ENCODE measurements at places on chromosomes 13 and 19.

- no peak overlapping the region for H3K27ac ChIP-seq
- no peaks in the 10 kb centered on the region for H3K27me3 ChIP-seq
- no peaks in the 10 kb centered on the region for H3K36me3 ChIP-seq
- peaks cover 7% of the 10 kb centered on the region for H3K4me1 ChIP-seq
- no peak overlapping the region for H3K4me3 ChIP-seq
- DNase-seq: no peak
Observed at GRCh38 chr13:46575818-46576221, 22.9 kb downstream of the LRCH1 start.

GRCh38 chr13:67772807-67773453 is 542.8 kb upstream of the PCDH9 start:
- H3K4me3 ChIP-seq: no peak overlapping the region
- no peaks in the 10 kb centered on the region for H3K4me1 ChIP-seq
- H3K36me3 ChIP-seq: no peaks in the 10 kb centered on the region
- no peak for DNase-seq
- no peaks in the 10 kb centered on the region for H3K27me3 ChIP-seq

- no peak overlapping the region for H3K4me3 ChIP-seq
- H3K4me1 ChIP-seq: no peaks in the 10 kb centered on the region
- no peaks in the 10 kb centered on the region for H3K36me3 ChIP-seq
- no peaks in the 10 kb centered on the region for H3K27me3 ChIP-seq
- H3K27ac ChIP-seq: no peak overlapping the region
Observed at GRCh38 chr13:49985129-49985528, 11.7 kb upstream of the TRIM13 start.

DNA sequence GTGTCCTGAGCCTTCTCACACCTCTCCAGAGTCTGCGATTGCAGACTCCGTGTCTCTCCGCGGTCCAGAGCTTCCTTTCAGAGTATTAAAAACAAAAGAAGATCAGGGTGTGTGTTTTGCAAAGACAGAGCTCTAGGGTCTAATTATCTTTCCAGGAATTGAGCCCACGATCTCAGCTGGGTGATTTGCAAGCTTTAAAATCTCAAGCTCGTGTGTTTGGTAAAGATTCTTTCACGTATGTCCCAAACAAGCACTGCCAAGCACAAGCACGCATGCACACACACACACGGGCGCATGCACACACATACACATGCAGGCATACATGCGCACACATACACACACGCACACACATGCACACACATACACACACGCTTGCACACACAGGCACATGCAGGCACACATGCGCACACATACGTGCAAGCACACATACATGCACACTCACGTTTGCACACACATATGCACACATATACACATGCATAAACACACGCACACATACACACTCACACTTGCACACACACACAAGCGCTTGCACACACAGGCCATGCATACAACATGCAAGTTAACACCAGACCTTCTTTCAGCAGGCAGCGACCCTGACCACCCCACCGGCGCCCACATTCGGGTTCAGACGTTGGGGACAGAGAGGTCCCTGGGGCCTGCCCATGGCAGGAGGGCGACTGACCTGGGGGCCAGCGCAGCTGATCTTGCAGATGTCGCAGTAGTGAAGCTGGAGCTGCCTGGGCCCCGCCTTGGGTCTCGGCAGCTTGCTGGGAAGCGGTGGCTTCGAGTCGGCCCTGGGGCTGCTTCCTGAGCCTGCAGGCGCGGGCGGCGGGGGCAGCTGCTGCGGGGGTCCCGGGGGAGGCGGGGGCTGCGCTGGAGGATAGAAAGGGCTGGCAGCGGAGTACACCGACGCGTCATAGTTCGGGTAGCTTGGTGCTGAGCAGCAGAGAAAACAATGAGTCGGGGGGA is 37.9 kb downstream of the ZFR2 start:
- no peak for DNase-seq
- H3K27me3 ChIP-seq: no peaks in the 10 kb centered on the region
- no peaks in the 10 kb centered on the region for H3K36me3 ChIP-seq
- H3K4me1 ChIP-seq: no peaks in the 10 kb centered on the region
- no peak overlapping the region for H3K27ac ChIP-seq

GRCh38 chr13:40644838-40645604 is 21.4 kb downstream of the FOXO1 start:
- no peak for DNase-seq
- peak overlapping the region; percentile 80 for H3K27ac ChIP-seq
- H3K27me3 ChIP-seq: no peaks in the 10 kb centered on the region
- H3K36me3 ChIP-seq: no peaks in the 10 kb centered on the region
- no peak overlapping the region for H3K4me3 ChIP-seq
- peaks cover 29% of the 10 kb centered on the region for H3K4me1 ChIP-seq

DNA sequence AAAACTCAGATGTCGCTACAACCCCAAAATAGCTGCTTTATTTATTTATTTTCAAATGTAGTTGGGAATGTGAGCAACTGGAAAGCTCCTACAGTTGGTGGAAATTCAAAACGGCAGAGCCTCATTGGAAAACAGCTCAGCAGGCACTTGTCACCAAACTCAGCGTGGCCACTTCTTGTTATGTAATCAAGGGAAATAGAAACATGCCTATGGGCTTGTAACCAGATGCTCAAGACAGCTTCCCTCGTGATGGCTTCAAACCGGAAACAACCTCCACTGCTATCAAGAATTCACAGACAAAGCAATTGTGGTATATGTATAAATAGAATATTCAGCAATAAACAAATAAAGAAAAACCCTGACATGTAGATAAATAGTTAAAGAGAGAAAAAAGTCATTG is 627.8 kb upstream of the SLC10A2 start:
- H3K4me1 ChIP-seq: no peaks in the 10 kb centered on the region
- no peaks in the 10 kb centered on the region for H3K27me3 ChIP-seq
- no peak overlapping the region for H3K4me3 ChIP-seq

GRCh38 chr13:27359199-27359821 is 65.1 kb upstream of the GTF3A start:
- H3K36me3 ChIP-seq: no peaks in the 10 kb centered on the region
- no peaks in the 10 kb centered on the region for H3K4me1 ChIP-seq
- peak; percentile 80 for DNase-seq
- no peak overlapping the region for H3K4me3 ChIP-seq

GRCh38 chr19:38928391-38929001 is 2.1 kb downstream of the SARS2 start:
- no peak overlapping the region for H3K27ac ChIP-seq
- H3K36me3 ChIP-seq: no peaks in the 10 kb centered on the region
- peaks cover 12% of the 10 kb centered on the region for H3K4me1 ChIP-seq
- no peaks in the 10 kb centered on the region for H3K27me3 ChIP-seq

DNA sequence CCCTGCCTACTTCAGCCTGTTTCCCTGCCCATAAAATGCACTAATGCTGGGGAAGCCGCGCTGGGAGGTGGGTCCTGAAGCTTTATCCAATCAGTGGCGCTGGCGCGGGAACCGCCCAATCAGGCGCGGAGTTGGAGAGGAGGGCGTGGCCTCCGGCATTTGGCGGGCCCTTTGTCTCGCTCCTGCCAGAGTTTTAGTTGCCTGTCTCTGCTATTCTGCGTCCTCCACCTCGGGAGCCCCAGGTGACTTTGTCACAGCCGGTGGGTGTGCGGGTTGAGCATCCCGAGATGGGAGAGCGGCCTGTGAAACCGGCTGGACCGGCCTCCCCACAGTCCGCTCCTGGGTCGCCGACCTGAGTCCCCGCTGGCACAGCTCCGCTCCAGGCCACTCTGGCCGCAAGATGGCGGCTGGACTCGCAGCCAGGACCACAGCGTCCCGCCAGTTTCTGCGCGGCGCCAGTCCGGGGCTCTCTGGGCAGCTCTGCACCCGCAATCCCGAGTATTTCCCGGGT is 30.7 kb upstream of the ZNF429 start:
- H3K4me1 ChIP-seq: no peaks in the 10 kb centered on the region
- H3K4me3 ChIP-seq: peak overlapping the region; percentile 47
- DNase-seq: peak; percentile 77
- H3K27me3 ChIP-seq: no peaks in the 10 kb centered on the region

- no peaks in the 10 kb centered on the region for H3K4me1 ChIP-seq
- no peaks in the 10 kb centered on the region for H3K27me3 ChIP-seq
- H3K4me3 ChIP-seq: no peak overlapping the region
Observed at GRCh38 chr13:108682714-108683113, 53.3 kb downstream of the MYO16 start.

- H3K27me3 ChIP-seq: no peaks in the 10 kb centered on the region
- no peak overlapping the region for H3K4me3 ChIP-seq
- no peaks in the 10 kb centered on the region for H3K4me1 ChIP-seq
- DNase-seq: no peak
Observed at GRCh38 chr13:43307221-43307920, 284.0 kb downstream of the DNAJC15 start.

DNA sequence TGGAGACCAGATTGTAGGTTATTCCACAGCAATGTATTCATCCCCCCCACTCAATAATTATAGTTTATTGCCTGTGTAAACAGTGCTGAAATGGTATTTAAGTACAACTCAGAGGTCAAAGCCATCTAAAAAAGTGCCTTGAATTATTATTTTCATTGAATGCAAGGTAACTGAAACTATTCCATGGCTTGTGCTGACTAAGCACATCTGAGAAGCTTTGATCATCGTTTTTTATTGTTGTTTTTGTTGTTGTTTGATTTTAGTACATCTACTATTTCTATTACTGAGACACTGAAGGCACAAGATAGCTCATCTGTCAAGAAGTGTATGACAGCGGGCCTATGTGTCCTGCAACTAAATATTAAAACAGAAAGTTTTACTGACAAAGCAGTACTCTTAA is 308.0 kb downstream of the OXGR1 start:
- H3K36me3 ChIP-seq: no peaks in the 10 kb centered on the region
- H3K27ac ChIP-seq: no peak overlapping the region
- H3K4me3 ChIP-seq: no peak overlapping the region
- H3K4me1 ChIP-seq: no peaks in the 10 kb centered on the region
- no peak for DNase-seq
- H3K27me3 ChIP-seq: no peaks in the 10 kb centered on the region

DNA sequence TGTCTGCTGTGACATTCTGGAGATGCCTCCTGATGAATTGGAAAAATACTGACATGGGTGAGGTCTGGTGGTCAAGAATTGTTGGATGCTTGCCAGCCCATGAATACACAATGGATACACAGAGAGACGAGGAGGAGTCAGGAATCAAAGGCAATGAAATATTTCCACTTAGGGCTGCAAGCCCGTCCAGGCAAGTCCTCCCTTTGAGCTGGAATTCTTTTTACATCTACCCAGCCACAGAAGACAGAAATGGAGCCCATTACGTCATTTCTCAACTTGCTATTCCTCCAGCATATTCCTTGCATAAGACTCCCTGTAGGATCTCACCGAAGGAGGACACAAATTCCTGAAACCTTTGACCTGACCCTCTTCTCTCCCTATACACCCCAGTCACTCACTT is 15.7 kb upstream of the IGFL4 start:
- H3K4me3 ChIP-seq: no peak overlapping the region
- H3K36me3 ChIP-seq: no peaks in the 10 kb centered on the region
- no peak overlapping the region for H3K27ac ChIP-seq
- DNase-seq: no peak
- no peaks in the 10 kb centered on the region for H3K27me3 ChIP-seq

DNA sequence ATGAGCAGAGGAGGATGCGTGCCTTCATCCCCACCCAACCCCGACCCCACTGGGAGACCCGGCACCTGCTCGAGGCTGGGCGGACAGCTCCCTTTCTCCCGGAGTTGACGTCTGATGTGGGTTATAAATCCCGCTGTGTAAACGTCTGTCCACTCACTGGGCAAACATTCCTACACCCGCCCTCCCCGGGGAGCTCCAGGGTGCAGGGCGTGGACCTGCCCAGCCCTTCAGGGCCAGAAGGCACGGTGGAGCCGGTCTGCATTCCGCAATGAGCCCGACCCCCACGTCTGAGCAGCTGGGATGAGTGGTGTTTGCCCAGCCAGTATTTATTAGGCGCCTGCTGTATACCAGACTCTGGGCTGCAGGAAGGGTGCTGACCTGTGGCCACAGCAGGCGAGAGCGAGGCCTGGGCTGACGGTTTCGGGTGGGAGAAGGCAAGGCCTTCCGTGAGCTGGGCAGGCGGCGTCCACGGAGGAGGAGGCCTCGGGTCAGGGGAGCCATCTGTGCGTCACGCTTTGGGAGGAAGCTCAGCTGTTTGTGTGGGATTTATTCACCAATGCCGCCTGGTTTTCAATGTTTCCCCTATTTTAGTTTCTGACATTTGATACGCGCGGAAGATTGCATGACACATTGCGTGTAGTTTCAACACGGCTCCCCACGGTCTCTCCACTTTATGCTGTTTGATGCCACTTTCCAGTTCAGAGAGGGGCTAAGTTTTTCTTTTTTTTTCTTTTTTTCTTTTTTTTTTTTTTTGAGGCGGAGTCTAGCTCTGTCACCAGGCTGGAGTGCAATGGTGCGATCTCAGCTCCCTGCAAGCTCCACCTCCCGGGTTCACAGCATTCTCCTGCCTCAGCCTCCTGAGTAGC is 2.0 kb downstream of the MISP start:
- peak overlapping the region; percentile 98 for H3K27ac ChIP-seq
- H3K36me3 ChIP-seq: no peaks in the 10 kb centered on the region
- no peaks in the 10 kb centered on the region for H3K4me1 ChIP-seq
- DNase-seq: peak; percentile 94

- H3K4me3 ChIP-seq: no peak overlapping the region
- no peaks in the 10 kb centered on the region for H3K4me1 ChIP-seq
- no peak overlapping the region for H3K27ac ChIP-seq
Observed at GRCh38 chr13:75479102-75479740, 2.7 kb downstream of the TBC1D4 start.

DNA sequence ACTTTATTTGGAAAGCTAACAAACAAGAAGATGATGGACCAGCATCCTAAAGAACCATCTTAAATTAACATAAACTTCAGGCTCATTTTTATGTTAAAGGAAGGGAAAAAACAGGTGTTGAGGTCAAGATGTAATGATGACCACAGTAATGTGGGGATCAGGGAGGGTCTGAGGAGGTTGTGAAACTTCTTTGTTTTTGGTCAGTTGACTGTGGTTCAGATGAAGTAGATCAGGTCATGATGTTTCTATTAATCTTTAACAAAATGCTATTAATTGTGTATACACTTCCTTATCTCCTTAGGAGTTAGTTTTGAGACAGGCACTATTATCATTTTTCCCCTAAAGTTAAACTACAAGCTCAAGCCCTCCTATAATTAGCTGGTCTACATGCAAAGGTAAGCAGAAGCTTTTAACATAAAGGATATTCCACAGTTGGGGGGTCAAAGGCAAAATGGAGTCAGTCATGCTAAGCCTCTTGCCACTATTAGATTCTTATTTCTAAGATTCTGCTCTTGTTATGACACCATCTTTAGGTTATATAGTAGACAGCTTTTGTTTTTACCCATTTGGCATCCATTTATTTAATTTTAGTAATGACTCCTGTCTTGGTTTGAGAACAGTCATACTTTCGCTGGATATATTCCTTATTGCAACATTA is 800.1 kb upstream of the PCDH9 start:
- no peaks in the 10 kb centered on the region for H3K27me3 ChIP-seq
- no peaks in the 10 kb centered on the region for H3K36me3 ChIP-seq
- DNase-seq: no peak
- H3K4me1 ChIP-seq: no peaks in the 10 kb centered on the region
- no peak overlapping the region for H3K27ac ChIP-seq

- no peak overlapping the region for H3K27ac ChIP-seq
- DNase-seq: no peak
- no peaks in the 10 kb centered on the region for H3K4me1 ChIP-seq
- H3K27me3 ChIP-seq: no peaks in the 10 kb centered on the region
- no peaks in the 10 kb centered on the region for H3K36me3 ChIP-seq
Observed at GRCh38 chr13:70864731-70865130, 756.5 kb upstream of the KLHL1 start.

GRCh38 chr13:51687947-51688714 is 103.9 kb downstream of the WDFY2 start:
- no peak overlapping the region for H3K4me3 ChIP-seq
- H3K4me1 ChIP-seq: no peaks in the 10 kb centered on the region
- no peak overlapping the region for H3K27ac ChIP-seq
- no peaks in the 10 kb centered on the region for H3K27me3 ChIP-seq
